Breast epithelium (tissue), 4 donors: ENCODE measurements at places on chromosomes 13 and 19.

GRCh38 chr19:2050991-2051772, at the start of gene MKNK2:
MKNK2 (minus strand) TSS chr19:2051244; CDS start chr19:2050851, 393 bp downstream.
- H3K27me3 ChIP-seq: no peaks in the 10 kb centered on the region
- H3K27ac ChIP-seq: peak within 1 kb of the TSS; percentile 98
- H3K4me1 ChIP-seq: peaks cover 49% of the 10 kb centered on the region
- H3K4me3 ChIP-seq: peak within 1 kb of the TSS; percentile 97

- H3K27me3 ChIP-seq: no peaks in the 10 kb centered on the region
- H3K4me3 ChIP-seq: no peak overlapping the region
- no peak overlapping the region for H3K27ac ChIP-seq
- no peaks in the 10 kb centered on the region for H3K4me1 ChIP-seq
- H3K36me3 ChIP-seq: no peaks in the 10 kb centered on the region
Measured at GRCh38 chr13:100533588-100534041, 55.0 kb downstream of the GGACT start.

DNA sequence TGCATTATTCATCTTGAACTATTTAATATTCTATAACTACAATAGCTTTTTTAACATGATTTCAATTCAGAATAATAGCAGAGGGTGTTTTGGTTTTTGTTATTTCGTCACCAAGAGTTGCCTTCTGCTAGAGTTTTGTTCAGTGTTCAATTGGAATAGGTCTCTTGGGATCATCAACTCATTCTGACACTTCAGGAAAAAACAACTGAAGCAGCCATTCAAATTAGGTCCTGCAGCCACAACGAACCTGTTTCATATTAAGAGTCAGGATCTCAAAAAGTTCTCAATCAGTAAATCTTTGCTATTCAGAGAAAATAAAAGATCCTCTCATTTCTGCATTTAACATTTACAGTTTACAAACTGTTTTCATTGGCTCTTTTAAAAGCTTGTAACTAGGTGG, 2.4 kb upstream of the CHAMP1 start:
- no peak overlapping the region for H3K27ac ChIP-seq
- H3K4me3 ChIP-seq: no peak overlapping the region
- H3K4me1 ChIP-seq: no peaks in the 10 kb centered on the region
- DNase-seq: no peak
- H3K36me3 ChIP-seq: no peaks in the 10 kb centered on the region

- DNase-seq: no peak
- no peaks in the 10 kb centered on the region for H3K27me3 ChIP-seq
- peaks cover 6% of the 10 kb centered on the region for H3K4me1 ChIP-seq
- H3K36me3 ChIP-seq: no peaks in the 10 kb centered on the region
- H3K4me3 ChIP-seq: no peak overlapping the region
Measured at GRCh38 chr19:39138221-39139211, 12.9 kb downstream of the PAK4 start.

DNA sequence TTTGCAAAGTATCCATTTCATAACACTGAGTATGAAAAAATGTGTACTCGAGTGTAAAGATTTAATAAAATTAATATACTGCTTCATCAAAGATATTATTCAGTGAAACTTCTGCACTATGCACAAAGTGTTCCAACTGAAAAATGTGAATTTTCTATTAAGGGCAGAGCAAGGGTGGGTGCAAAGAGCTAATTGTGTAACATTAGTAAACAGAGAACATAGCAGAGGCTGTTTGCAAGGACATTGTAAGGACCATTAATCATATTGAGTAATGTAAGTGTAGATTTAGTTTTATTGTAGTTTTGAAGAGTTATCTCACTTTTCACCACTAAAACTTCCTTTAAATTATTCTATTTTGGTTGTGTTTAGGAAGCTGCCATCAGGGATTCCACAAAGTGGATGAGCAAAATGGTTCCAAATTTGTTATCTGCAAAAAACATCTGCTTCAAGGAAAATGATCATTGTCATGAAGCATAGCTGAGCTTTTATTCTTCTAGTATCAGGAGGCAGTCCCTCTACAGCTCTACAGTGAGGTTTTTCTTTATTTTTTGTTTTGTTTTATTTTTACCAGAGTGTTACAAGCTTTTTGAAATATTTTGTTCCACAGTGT, 1375.4 kb downstream of the SLITRK1 start:
- H3K27ac ChIP-seq: no peak overlapping the region
- no peak overlapping the region for H3K4me3 ChIP-seq
- H3K36me3 ChIP-seq: no peaks in the 10 kb centered on the region
- DNase-seq: no peak
- H3K4me1 ChIP-seq: no peaks in the 10 kb centered on the region
- H3K27me3 ChIP-seq: no peaks in the 10 kb centered on the region

GRCh38 chr13:111899714-111900389, 167.1 kb upstream of the SOX1 start:
- DNase-seq: no peak
- no peak overlapping the region for H3K27ac ChIP-seq
- H3K4me3 ChIP-seq: no peak overlapping the region

- DNase-seq: no peak
- no peaks in the 10 kb centered on the region for H3K4me1 ChIP-seq
- no peaks in the 10 kb centered on the region for H3K36me3 ChIP-seq
- H3K4me3 ChIP-seq: no peak overlapping the region
Measured at GRCh38 chr13:80572308-80572922, 231.5 kb upstream of the SPRY2 start.
